Tibial artery (tissue), 4 donors: ENCODE measurements at places on chromosomes 1 and 21.

- DNase-seq = no peak
- H3K4me3 ChIP-seq = no peak overlapping the region
- H3K27ac ChIP-seq = no peak overlapping the region
- no peaks in the 10 kb centered on the region for H3K36me3 ChIP-seq
- H3K4me1 ChIP-seq = no peaks in the 10 kb centered on the region
These were observed 753.2 kb upstream of the B3GALT2 start for GRCh38 chr1:193939585-193939984.

GRCh38 chr1:79188337-79188736, 181.8 kb upstream of the ADGRL4 start:
- H3K4me1 ChIP-seq = no peaks in the 10 kb centered on the region
- H3K27me3 ChIP-seq = no peaks in the 10 kb centered on the region
- no peak overlapping the region for H3K4me3 ChIP-seq
- H3K36me3 ChIP-seq = no peaks in the 10 kb centered on the region
- H3K27ac ChIP-seq = no peak overlapping the region

- H3K36me3 ChIP-seq = no peaks in the 10 kb centered on the region
- DNase-seq = no peak
- no peaks in the 10 kb centered on the region for H3K4me1 ChIP-seq
- no peaks in the 10 kb centered on the region for H3K27me3 ChIP-seq
- no peak overlapping the region for H3K4me3 ChIP-seq
These were observed 754.8 kb upstream of the ADAMTS5 start for GRCh38 chr21:27721675-27722074.

GRCh38 chr1:212364985-212365384, 49.7 kb downstream of the PACC1 start:
- H3K4me3 ChIP-seq = no peak overlapping the region
- H3K36me3 ChIP-seq = peaks cover 40% of the 10 kb centered on the region
- H3K27me3 ChIP-seq = no peaks in the 10 kb centered on the region
- no peak overlapping the region for H3K27ac ChIP-seq
- H3K4me1 ChIP-seq = no peaks in the 10 kb centered on the region
- no peak for DNase-seq

DNA sequence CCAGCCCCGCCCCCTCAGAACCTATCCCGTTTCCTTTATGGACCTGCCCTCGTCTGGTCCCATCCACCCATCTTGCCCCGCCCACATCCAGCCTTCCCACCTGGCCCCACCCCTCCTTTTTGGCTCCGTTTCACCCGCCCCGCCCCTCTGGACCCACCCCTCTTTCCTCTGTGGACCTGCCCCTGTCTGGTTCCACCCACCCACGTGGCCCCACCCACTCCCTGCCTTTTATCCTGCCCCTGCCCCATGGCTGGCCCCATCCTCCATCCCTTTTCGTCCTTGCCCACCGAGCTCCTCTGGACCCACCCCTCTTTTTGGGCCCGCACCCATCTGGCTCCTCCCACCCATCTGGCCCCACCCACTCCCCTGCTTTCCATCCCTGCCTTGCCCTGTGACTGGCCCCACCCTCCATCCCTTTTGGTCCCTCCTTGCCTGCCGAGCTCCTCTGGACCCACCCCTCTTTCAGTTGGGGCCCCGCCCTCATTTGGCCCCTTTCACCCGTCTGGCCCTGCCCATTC, 177.3 kb downstream of the CAMTA1 start:
- DNase-seq = no peak
- no peaks in the 10 kb centered on the region for H3K36me3 ChIP-seq
- H3K4me3 ChIP-seq = no peak overlapping the region
- no peaks in the 10 kb centered on the region for H3K4me1 ChIP-seq

- no peaks in the 10 kb centered on the region for H3K36me3 ChIP-seq
- no peak for DNase-seq
- no peaks in the 10 kb centered on the region for H3K4me1 ChIP-seq
- H3K27ac ChIP-seq = no peak overlapping the region
These were observed 1512.7 kb upstream of the TPTE start for GRCh38 chr21:9008636-9009035.
